ENCODE measurements at places on chromosomes 13 and 19.

GRCh38 chr13:113938246-113938645 is 35.6 kb downstream of the C13orf46 start:
- no peak for DNase-seq

GRCh38 chr19:35347171-35347929 is at the start of gene FFAR1:
FFAR1 (plus strand) TSS chr19:35347902; CDS start chr19:35351552, 3,650 bp downstream.
- no peak for DNase-seq

DNA sequence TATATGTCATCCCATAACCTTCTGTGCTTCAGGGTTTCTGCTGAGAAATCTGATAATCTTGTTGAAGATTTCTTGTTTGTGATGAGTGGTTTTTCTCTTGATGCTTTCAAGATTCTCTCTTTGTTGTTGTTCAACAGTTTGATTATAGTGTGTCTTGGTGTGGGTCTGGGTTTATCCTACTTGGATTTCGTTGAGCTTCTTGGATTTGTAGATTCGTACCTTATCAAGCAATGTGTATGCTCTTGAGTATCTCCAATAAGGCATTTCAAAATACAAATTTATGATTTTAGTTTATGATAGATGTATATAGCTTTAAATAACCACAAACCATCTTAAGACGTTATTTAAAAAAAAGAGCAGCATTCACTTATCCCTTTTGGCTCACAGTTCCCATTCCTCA is 57.5 kb downstream of the URI1 start:
- DNase-seq = no peak

DNA sequence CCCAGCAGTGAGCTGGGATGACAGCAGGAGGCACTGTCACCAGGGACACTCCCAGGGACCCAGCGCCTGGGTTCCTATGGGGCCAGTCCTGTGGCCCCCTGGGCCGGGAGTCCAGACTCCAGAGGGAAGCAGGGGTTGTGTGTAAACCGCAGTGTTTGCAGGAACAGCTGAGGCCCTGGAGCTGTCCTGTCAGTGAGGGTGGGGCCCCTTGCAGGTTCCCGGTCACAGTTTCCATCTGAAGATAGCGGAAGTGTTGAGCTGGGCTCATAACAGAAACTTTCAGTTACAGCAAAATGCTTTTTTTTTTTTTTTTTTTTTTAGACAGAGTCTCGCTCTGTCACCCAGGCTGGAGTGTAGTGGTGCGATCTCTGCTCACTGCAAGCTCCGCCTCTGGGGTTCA is 17.7 kb upstream of the CSNK1G2 start:
- DNase-seq = no peak

GRCh38 chr13:76461999-76462398 is 424.2 kb downstream of the KCTD12 start:
- peak; percentile 20 for DNase-seq

GRCh38 chr13:97182111-97182890 is 39.8 kb upstream of the MBNL2 start:
- no peak for DNase-seq

GRCh38 chr19:19482809-19483596 is 32.3 kb downstream of the TSSK6 start:
- peak; percentile 57 for DNase-seq

DNA sequence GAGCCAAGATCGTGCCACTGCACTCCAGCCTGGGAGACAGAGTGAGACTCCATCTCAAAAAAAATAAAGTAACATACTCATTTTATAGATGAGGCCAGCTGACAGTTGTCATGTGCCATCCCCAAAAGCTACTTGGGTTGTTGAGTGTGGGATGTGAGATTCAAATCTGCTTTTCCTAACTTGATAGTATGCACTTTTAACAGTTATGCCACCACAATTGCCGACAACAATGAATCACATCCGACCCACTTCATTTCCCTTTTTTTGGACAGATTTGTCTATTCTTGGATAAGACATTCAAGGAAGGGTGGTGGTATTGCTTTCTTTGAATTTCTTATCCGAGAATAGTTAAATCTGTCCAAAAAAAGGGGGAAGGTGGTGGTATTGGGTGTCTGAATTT is 16.3 kb upstream of the DNMT1 start:
- DNase-seq = no peak

DNA sequence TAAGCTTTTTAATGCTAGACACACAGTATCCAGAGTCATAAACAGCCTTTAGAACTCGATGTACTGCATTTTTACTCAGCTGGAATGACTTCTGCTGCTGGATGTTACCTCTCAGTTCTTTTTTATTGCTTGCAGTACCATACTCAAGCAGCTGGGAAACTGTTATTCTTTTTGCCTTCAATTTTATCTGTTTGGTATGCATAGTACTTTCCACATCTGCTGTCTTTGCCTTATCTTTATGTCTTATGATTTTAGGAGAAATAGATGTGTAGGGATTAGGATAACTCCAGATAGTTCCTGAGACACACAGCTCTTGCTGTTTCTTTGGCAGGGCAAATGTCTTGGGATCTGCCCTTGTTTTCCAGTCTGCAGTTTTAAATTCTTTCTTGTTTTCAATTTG is 31.5 kb downstream of the TEX30 start:
- peak; percentile 8 for DNase-seq

DNA sequence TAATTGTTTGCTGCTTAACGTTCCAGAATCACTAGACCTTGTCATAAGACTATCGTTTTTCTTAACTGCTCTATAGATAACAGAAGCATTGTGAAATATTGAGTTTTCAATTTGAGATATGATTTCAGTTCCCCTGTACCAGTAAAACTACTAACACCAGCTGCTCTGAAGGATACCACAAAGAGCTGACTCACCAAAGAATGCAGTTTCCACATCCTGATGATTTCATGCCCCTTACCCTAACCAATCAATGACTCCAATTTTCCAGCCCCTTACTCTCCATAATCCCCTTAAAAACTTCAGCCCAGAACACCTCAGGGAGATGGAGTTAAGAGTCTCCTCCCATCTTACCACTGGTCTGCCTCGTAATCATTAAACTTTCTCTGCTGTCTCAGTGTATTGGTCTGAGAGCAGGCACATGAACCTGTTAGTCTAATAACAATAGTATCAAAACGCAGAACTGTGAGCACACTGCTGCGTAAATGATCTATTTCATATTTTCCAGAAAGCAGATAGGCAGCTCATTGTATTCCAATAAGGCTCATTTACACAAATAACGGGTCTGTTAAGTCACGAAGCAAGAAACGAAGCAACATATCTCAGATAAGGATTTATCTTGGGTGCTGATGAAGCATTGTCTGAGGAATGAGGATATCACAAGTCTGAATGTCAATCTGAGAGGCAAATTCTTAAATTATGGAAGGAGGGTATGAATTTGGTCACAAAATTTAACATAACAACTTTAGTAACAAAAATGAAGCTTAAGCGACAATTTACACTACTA is 14.1 kb upstream of the CCNA1 start:
- peak; percentile 88 for DNase-seq

- peak; percentile 59 for DNase-seq
These were observed 12.4 kb downstream of the ZIC2 start for GRCh38 chr13:99993660-99994637.

DNA sequence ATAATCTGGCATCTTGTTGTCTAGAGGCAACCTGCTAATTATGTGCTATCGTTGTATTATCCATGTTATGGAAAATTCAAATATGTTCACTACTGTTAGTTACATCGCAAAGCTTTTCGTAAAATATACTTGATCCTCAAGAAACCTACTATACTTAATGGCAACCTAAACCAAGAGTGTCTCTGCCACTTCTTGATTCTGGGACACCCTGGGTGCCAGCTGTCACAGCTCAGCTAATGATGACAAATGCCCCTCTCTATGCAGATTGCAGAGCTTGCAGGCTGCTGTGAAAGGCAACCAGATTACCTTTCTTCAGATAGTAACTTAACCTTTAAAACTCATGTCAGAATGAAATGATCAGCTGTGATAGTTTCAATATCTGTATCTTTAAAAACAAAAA is 8.9 kb upstream of the MAB21L1 start:
- no peak for DNase-seq

GRCh38 chr13:109737606-109738005 is 48.8 kb downstream of the IRS2 start:
- DNase-seq = no peak

- no peak for DNase-seq
These were observed 35.5 kb upstream of the KLF12 start for GRCh38 chr13:74169676-74170075.

DNA sequence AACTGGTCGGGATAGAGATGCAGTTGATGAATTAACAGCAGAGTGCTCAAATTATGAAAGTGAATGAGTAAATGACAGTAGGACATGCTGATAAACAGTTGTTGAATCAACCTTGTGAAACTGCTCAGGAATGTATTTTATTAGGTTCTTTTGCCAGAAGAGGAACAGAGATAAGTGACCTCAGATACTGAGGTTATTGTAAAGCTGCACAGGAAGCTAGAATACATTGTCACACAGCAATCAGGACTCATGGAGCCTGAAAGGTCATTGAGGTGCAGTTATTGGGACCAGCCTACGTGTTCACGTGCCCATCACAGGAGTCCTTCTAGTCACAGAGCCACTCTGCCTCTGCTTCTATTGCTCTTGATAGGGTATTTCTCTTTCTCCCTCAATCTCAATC is 47.5 kb upstream of the MED4 start:
- no peak for DNase-seq

DNA sequence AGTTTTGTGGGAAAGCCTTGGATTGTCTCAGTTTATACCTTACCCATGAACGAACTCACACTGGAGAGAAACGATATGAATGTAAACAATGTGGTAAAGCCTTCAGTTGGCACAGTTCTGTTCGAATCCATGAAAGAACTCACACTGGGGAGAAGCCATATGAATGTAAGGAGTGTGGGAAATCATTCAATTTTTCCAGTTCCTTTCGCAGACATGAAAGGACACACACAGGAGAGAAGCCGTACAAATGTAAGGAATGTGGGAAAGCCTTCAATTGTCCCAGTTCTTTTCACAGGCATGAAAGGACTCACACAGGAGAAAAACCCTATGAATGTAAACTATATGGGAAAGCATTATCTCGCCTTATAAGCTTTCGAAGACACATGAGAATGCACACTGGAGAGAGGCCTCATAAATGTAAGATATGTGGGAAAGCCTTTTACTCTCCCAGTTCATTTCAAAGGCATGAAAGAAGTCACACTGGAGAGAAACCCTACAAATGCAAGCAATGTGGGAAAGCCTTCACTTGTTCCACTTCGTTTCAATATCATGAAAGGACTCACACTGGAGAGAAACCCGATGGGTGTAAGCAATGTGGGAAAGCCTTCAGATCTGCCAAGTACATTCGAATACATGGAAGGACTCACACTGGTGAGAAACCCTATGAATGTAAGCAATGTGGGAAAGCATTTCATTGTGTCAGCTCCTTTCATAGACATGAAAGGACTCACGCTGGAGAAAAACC is 7.5 kb upstream of the ZNF440 start:
- DNase-seq = peak; percentile 5

DNA sequence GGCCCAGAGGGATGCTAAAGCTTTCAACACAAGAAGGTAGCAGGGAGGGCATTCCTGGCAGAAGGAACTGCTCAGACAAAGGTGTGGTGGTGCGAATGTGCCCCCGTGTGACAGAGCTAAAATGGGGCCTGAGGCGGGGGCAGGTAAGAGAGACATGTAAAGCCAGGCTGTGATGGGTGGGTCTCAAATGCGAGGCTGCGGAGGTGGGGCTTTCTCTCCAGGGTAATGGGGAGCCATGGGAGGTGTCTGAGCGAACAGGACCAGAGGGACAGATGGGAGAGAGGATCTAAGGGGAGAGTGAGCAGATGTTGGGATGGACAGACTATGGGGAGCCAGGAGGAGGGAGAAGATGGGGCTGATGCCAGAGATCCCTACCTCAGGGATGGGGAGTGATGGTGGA is 44.7 kb upstream of the NFIC start:
- DNase-seq = no peak

- peak; percentile 16 for DNase-seq
These were observed 95.3 kb upstream of the SLC15A1 start for GRCh38 chr13:98847780-98848179.

DNA sequence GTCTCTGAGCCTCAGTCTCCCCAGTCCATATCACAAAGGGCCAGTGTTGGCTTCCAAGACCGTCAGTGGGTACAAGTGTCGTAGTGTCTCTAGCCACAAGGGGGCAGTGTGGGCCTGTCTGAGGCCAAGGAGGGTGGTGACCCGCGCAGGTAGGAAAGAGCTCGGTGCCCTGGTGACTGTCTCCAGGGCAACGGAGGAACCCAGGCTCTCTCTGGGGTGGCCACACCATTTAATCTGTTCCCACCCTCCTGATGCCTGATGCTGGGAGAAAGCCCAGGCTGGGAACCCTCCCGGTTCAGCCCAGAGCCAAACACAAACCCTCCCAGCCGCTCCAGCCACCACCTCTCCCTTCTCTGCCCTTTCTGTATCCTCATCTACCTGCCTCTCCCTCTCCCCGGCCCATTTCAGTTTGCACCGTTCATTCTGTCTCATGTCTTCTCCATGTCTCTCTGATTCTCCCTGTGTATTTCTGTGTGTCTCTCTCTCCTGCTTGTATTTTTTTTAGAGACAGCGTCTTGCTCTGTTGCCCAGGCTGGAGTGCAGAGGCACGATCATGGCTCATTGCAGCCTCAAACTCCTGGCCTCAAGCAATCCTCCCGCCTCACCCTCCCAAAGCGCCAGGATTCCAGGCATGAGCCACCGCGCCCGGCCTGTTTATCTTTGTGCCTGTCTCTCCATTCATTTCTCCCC is 17.5 kb upstream of the MEIS3 start:
- peak; percentile 68 for DNase-seq

DNA sequence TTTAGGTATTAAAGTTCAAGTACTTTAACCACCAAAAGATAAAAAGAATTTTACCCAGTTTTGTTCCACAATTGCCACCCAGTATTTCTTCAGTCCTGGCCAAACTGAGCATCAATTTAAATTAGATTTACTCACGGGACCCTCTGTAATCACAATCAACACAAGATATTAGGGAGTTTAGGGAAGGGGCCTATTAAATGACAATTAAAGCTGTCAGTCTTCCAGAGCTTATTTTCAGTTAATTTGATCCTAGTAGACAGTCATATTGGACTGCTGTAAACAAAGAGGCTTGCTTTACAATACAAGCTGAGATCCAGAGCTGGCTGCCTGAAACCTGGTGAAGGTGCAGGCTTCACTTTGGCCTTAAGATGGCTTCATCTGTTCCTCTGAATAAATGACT is 321.2 kb upstream of the NBEA start:
- DNase-seq = no peak

DNA sequence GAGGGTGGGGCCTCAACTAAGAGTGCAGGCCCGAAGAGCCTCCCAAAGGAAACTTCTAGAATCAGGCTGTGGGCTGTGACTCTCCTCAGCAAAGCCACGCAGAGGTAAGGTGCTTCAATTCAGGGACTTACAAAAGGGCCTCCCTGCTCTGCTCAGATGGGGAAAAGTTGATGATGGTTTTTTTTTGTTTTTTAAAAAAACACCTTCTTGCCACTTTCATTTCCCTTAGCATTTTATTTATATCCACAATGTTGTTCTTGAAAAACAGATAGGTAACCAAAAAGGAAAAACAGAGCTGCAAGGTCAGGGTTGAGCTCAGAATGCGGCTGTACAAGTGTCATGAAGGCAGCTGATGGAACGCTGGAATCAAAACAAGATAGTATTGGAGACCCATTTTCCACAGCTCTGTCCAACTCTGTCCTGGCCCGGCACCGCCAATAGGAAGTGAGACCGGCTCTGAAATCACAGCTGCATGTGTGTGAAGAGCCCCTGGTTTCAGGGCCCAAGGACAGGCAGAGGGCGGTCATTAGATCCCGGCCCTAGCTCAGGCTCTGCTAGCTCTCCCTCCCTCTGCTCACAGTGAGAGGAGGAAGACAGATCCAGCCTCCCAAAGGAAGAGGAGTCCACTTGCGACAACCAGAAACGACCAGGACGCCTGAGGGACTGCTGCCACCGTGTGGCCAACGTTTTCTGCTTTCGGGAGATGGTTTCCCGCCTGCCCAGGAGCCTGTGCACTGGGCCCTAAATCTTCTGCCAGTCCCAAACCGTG is 58.3 kb downstream of the KLF2 start:
- DNase-seq = peak; percentile 91

GRCh38 chr13:102139626-102140025 is 262.2 kb downstream of the FGF14 start:
- DNase-seq = no peak
